CD8-positive, alpha-beta memory T cell (primary cell): ENCODE measurements at places on chromosomes 2 and 18.

GRCh38 chr2:133497270-133497893 lies 70.9 kb downstream of the NCKAP5 start:
- no peak for DNase-seq

DNA sequence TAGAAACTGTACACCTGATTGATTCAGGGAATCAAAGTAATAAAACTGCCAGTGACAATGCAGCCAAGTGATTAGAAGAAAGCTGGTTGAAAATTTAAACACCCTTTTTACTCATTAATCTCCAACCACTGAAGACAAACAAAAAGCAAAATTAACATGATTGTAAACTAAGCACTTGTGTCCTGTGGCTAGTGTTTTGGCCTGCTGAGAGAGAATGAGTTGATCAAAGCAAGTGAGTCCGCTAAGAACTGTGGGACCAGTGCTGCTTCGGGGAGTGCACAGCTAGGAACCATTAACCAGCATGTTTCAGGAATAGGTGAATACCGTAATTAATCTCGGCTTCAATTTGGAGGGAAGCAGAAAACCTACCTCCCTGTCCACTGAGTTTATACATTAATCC lies 13.6 kb upstream of the PAPOLG start:
- no peak for DNase-seq

- DNase-seq: no peak
Measured at GRCh38 chr18:66280470-66280869, 323.4 kb downstream of the CDH19 start.

DNA sequence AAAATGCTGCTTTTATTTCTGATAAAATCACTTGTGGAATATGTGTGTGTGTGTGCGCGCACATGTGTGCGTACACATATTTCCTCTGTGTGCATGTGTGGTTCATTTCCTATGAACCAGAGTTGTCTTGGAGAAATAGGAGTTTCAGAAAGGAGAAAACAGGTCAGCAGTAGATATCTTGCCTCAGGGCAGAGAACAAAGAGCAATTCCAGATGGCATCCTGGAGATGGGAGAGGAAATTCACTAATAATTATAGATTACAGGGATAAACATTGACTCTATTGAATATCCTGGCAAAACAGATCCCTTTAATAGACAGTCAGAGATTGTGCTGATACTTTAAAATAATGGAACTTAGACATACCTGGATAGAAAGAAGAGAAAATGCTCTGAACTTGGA lies 298.0 kb downstream of the TRIB2 start:
- DNase-seq: no peak

DNA sequence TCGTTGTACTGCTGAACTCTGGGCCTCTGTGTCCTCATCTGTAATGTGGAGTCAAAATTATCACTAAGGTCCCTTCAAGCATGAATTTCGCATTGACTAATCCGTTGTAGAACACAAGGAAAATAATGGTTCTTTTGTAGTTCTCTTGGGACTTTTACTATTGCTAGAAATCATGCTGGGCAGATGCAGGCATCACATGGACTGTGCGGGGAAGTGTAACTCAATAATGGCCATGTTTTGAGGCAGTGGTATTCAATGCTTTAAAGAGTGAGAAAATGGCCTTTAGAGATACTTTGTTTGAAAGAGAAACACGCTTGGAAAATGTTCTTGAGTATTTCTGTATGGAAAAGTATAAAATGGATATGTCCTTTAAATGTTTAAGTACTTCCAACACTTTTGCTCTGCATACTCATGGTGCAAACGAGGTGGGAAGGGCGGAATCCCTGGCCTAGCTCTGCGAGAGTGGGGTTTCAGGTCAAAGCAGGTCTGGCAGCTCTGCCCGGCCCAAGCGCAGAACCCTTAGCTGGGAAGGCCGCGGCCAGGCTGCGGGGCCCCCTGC lies 117.3 kb upstream of the MSTN start:
- DNase-seq: no peak

DNA sequence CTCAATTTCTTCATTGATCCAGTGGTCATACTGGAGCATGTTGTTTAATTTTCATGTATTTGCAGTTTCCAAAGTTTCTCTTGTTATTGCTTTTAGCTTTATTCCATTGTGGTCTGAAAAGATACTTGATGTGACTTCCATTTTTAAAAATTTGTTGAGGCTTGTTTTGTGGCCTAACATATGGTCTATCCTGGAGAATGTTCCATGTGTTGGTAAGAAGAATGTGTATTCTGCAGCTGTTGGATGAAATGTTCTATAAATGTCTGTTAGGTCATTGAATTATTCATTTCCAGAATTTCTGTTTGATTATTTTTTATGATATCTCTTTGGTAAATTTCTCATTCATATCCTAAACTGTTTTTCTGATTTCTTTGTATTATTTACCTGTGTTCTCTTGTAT lies 139.8 kb upstream of the THUMPD2 start:
- DNase-seq: no peak

- DNase-seq: no peak
Measured at GRCh38 chr2:60891180-60891579, 9.8 kb downstream of the REL start.

DNA sequence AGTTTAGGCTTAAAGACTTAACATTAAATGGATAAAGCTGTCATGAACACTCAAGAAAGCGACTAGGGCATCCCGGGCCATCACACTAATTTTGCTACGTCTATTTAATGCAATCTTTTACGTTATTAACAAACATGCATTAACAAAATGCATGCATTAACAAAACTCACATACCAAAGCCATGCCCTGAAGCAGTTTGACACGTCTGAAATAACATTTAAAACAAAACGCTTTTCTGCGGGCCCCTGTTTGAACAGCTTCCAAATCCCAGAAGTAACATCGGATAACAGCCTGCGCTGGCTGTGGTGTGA lies 458 bp downstream of the B4GALT6 start:
- DNase-seq: no peak

- no peak for DNase-seq
Measured at GRCh38 chr2:136247204-136247950, 129.4 kb upstream of the CXCR4 start.

DNA sequence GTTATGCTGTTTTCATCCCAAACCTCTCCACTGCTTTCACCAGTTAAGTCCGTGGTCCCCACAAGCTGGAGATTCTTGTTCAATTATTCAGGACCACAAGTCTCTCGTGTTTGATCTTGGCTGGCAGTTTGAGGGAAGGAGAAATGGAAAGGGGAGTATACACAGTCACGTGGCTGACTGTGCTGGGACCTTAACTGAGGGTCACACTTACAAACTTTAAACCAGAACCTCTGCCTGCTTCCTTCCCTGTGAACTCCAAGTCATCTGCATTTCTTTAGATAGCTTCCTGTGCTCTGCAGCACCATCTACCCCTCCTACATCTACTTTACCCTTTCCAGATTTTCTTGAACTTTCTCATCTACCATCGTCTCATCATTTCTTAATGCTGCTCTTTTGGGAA lies 91.7 kb downstream of the ARHGEF4 start:
- no peak for DNase-seq

DNA sequence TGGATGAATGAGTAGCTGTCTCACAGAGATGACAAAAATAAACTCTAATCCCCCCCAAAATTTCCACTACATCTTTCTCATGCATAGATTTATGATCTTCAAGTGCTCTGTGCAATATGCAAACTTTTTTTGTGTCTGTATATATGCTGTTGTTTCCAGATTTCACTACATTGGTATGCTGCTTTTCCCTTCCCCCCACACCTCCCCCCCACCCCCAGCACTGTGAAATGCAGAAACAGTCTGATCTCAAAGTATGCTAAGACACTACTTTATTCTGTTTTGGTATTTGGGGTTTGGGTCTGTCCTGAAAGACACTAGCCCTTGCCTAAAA lies 524 bp upstream of the KLHL14 start:
- DNase-seq: no peak

DNA sequence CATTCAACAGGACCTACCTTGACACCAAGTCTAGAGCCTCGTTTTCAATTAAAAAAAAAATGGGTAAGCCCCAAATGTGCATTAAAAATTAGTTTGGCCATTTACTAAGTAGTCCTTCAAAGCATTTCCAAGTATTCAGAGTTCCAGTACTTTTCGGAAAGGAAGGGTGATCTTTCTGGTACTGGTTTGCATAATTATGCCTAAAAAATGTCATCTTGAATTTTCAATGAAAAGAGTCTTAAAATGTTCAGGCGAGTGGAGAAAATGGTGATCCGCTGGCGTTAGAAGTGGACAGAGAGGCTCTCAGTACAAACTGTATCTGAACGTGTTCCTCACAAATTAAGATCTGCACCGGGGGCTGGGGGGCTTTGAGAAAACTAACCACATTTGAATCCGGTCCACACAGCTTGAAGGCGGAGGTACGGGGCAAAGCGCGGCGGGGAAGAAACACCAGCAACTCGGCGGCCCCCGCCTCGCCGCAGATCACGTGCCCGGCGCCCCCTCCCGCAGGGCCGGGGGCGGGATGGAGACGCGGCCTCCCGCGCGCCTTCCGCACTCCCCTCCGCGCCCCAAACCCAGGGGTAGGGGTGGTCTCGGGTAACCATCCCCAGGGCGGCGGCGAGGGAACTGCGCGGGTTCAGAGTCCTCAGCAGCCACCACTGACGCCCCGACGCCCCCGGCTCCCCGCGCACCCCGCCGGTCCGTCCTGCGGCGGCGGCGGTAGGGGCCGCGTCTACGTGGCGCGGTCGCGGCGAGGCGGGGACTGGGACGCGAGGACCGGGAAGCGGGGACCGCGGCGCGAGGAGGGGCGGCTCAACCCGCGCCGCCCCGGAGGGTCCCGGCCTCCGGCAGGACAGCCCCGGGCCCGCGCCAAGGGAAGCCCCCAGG lies 564 bp downstream of the LPIN2 start:
- peak; percentile 55 for DNase-seq

DNA sequence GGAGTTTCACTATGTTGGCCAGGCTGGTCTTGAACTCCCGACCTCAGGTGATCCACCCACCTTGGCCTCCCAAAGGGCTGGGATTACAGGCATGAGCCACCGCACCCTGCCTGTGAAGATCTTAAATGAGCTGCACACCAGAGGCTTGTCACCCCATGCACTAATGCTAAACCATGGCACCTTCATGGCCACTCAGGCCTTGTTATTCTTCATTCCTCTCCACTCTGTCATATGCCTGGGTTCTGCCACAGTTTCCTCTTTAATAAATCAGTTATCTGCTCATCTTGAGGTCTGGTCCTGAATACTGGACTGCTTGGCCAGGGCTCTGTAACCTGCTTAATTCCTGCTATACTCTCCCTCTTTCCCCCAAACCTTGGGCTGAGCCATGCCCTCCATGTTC lies 303.9 kb upstream of the FBXO11 start:
- no peak for DNase-seq

DNA sequence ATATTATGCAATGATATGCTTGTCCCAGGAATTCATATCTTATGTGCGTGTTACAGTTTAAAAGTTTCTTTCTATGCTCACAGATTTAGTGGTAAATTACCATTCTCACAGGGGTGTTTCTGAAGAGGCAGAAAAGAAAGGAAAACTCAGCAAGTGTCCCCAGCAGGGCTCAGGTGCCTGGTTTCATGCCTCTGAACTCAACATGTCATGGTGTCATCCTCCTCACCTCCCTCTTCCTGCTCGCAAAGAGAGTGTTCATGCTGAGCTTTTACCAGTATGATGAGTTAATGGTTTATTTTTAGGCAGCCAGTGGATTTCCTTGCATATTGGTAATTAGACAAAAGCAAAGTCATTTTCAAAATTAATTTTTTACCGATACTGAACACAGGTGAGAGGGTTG lies 492.9 kb upstream of the ZEB2 start:
- no peak for DNase-seq

- DNase-seq: no peak
Measured at GRCh38 chr2:161842736-161843433, 218.7 kb downstream of the SLC4A10 start.

GRCh38 chr2:144152817-144153271 lies 367.1 kb downstream of the ZEB2 start:
- DNase-seq: no peak

GRCh38 chr2:10253596-10254372 lies 48.9 kb upstream of the HPCAL1 start:
- DNase-seq: no peak

DNA sequence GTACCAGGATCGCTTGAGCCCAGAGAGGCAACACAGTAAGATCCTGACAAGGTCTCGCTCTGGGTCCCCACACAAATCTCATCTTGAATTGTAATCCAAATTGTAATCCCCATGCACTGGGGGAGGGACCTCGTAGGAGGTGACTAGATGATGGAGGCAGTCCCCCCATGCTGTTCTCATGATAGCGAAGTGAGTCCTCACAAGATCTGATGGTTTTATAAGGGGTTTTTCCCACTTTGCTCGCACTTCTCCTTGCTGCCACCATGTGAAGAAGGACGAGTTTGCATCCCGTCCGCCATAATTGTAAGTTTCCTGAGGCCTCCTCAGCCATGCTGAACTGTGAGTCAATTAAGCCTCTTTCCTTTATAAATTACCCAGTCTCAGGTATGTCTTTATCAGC lies 46.0 kb upstream of the SERTAD2 start:
- DNase-seq: no peak

DNA sequence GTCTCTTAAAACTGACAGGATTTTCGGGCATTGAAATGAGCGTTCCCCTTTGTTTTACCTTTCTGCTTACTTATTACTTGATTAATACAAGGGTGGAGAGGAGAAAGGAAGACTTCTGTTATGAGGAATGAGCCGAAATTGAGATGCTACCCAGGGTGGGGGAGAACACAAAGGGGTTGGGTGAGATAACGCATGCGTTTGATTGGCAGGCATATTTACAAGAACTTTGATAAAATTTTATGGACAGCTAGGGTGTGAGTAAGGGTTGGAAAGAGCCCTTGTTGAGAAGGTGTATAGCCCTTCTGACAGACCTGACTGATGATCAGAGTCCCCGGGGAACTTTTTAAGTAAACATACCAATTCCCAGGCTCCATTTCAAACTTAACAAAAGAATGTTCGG lies 1.8 kb downstream of the RNF138 start:
- DNase-seq: no peak

DNA sequence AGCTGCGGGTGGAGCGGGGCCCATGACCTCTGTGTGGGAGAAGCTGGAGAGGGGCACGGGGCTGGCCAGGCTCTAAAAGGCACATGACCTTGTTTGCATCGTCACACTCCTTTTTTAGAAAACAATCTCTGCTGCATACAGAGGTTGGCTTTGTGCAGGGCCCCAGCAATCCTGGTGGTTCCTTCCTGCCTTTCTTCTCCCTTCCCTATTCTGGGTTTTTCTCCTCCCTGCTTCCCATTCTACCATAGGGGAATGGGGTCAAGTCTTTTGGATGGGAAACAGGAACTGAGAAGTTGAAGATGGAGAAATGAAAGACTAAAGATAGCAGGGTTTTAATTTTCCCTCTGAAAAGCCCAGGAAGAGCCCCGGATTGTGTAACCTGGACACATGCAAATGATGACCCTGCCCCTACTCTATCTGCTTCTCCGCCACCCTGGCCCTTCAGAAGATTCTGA lies 53.9 kb downstream of the ASAP2 start:
- no peak for DNase-seq

GRCh38 chr2:157443795-157444640 lies at the start of gene CYTIP:
CYTIP (minus strand) TSS chr2:157444089; CDS start chr2:157444020, 69 bp downstream.
- peak; percentile 19 for DNase-seq

GRCh38 chr18:70337139-70337972 lies 48.5 kb downstream of the SOCS6 start:
- DNase-seq: no peak

- no peak for DNase-seq
Measured at GRCh38 chr18:77131100-77131651, 1.4 kb downstream of the MBP start.
